NCI-H748 treated with DMSO at 0.1 percent for 48 hours (cell line): ENCODE measurements at places on chromosomes 5 and 9.

DNA sequence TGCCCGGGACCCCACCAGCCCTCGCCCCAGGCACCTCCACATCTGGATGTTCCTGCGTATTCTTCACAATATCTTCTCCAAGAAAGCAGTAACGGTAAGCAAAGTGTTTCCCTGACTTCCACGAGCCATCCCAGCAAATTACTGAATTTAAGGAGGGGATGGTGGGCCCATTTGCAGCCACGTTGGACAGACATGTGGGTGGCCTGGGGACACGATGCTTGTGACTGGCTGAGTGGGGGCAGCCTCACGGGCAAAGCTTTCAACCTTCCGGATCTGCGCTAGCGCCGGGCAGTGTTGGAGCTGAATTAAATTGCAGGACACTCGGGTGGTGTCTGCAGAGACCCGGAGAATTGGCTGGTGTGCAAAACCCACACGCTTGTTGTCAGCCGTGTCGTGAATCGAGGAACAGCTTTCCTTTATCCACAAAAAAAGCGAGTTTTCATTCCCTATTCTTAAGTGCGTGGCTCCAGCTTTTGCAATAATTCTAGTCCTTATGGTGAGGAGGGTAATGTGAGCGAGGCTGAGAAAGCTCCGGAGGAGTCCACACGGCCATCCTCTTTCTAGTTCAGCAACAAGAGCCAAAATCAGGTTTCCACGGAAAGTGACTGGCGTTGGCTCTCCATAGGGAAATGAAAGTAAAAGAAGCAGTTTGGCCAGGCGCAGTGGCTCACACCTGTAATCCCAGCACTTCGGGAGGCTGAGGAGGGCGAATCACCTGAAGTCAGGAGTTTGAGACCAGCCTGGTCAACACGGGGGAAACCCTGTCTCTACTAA lies 17.5 kb upstream of the CLPTM1L start:
- no peak for DNase-seq

GRCh38 chr5:173762930-173763329 lies 125.2 kb upstream of the CPEB4 start:
- no peak for DNase-seq

DNA sequence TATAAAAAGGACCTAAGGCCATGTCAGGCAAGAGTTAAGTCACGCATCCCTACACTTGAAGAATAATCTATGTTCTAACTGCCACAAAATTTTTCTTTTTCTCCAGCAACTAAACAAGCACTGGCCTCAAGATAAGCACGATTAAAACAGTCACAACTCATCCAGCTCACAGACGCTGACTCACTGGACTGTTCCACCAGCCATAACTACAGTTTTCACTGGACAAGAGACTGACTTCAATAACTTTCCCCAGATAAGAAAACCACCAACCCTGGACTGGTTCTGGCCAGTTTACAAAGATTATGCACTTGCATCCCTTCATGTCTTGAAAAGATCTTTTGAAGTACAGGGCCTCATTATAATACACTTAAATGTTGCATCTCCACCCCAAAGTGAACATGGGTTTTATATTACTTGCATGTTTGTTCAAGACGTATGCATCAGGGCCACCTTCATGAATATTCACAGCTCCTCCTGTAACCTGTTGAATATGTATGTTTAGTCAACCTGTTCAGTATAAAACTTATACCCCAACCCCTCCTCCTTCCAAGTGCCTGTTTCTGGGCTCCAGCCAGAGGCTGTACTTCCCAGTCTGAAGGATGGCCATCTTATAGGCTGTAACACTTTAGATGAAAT lies 129.3 kb upstream of the EPB41L4A start:
- DNase-seq: no peak

- no peak for DNase-seq
Measured at GRCh38 chr9:127221695-127222094, 42.9 kb upstream of the GARNL3 start.

- peak; percentile 89 for DNase-seq
Measured at GRCh38 chr5:72107131-72107900, at the start of gene MAP1B. Gene MAP1B (plus strand): TSS chr5:72107475. CDS start chr5:72107532, 57 bp downstream.

GRCh38 chr5:175657593-175658271 lies at the start of gene HRH2:
Gene HRH2 (plus strand): TSS chr5:175658071. CDS start chr5:175683234, 25,163 bp downstream.
- no peak for DNase-seq

DNA sequence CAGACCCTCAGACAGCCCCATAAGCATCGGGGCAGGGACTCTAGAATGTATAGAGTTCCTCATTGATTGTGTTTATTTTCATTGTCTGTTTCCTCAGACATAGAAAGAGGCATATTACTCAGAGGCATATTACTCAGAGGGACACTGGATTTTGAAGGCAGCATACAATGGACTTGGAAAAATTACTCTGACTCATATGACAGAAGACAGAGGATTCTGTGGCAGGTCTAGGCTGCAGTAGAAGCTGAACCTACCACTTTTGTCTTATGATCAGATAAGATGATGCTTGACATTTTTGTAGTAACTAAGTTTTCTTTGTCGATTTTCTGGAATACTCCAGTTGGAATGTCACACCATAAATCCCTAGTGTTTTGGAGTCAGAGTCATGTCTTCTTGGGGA lies 105.2 kb downstream of the ST8SIA4 start:
- DNase-seq: no peak

DNA sequence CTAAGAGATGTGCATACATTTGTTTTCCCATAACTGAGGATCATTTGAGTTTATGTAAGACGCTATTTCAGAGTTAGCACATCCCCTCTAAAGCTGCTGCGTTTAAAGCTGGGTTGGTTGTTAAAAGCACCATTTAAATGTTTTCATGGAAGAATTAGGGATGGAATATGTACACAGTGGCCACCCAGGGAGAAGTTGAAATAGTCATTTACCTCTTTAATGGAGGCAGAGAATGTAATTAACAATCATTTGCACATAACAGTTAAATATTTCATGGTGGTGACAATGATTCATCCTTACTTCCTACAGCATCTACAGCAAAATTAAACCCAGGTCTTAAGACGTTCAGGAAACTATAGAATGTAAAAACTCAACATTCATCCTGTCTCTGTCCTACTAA lies 100.3 kb downstream of the KIF4B start:
- peak; percentile 21 for DNase-seq

- DNase-seq: no peak
Measured at GRCh38 chr9:16532681-16533450, 337.6 kb downstream of the BNC2 start.

GRCh38 chr5:109671136-109671535 lies 18.6 kb upstream of the MAN2A1 start:
- no peak for DNase-seq

DNA sequence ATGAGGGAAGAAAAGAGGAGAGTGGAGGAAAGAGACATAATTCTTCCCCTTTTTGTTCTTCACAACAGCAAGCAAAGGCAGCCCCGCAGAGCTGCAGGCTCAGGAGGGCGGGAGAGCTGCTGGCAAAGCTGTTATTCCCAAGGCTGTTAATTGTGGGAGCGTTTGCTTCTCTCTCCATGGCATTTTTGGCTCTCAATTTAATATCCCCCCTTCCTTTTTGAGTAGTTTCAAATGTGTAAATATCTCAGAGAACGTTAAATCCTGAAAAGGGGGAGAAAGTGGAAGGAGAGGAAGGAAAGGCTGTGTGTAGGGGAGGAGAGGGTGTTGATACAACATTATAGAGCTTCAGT lies 165.7 kb downstream of the NSG2 start:
- no peak for DNase-seq

DNA sequence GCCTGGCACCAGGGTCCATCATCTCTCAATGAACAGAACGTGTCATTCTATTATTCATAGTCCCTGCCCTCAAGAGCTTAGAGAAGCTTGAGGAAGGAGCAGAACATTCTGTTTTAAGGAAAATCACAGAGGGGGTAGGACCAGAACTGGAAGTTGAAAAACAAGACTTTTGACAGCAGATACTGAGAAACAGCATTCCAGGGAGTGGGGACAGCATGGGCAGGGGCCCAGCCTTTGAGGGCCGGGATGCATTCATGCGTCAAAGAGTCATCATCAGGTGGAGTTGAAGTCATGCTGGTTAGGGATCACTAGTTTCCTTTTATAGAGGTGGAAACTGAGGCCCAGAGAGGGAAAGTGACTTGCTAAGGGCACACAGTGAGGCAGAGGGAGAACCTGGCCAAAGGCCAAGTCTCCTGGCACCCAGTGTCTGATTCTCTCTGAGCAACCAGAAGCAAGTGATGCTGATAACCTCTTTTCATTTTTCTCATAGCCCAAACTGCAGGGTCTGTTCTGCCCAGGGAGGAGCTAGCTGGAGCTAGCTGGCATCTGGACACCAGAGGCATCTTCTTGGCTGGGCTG lies 41.5 kb upstream of the STXBP1 start:
- no peak for DNase-seq

DNA sequence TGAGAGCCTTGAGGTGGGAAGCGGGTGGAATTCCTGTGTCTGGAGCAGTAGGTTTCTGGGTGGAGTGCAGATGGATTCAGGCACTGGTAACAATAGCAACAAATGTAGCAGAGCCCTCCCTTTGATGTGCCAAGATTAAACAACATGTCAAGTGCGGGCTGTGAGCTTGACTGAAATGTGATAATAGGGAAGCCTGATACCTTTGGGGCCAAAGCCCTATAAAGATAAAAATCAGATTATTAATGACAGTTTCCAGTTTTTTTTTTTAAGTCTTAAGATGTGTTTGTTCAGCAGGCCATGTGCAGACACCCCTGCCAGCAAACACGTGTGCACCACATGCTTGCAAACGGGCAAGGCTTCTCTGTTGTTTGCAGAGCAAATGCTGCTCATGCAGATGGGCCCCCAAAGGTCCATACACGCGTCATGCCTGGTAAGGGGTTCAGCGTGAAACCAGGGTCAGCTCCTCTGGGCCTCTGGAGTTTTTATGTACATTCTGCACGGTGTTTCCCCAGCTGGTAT lies 193.2 kb downstream of the GADD45G start:
- no peak for DNase-seq
